Breast epithelium (tissue), 4 donors: ENCODE measurements at places on chromosomes 3 and 15. TPM values are rescaled to one million over a fixed set of nuclear protein-coding genes. Genes with fewer than 3 reads are reported as not detected.

DNA sequence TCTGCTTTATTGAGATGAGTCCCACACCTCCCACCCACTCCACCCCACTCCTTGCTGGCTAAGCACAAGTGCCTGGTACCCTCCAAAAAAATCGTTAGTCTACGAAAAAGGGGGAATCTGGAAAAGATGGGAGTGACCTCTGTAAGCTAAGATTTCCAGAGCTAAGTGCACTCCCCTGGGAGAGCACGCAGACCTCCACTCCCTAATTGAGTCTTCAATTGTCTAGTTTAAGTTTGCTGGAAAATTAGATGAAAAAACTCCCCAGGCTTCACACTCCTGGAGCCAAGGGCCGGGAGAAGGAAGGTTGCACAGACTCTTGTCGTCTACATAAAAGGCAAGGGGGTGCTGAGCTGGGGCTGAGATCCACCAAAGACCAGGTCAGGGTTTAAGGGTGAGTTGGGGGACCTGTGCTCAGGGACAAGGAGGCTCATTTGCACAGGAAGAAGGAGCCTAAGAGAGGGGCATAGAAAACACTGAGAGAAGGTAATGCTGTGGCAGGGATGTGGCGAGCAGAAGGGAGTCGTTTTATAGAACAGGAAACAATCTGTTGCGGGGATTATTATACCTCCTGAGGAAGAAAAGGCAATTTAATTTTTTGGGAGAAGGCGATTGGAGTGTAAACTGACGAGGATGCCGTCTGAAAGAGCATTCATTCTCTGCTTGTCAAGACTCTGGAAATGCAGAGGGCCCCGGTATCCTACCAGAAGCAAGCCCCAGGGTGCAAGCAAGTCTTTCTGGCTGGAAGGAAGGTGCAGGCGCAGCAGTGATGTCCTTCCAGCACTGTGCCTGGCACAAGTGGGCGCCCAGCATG, 126.5 kb upstream of the DLG1 start:
- DNase-seq = no peak

DNA sequence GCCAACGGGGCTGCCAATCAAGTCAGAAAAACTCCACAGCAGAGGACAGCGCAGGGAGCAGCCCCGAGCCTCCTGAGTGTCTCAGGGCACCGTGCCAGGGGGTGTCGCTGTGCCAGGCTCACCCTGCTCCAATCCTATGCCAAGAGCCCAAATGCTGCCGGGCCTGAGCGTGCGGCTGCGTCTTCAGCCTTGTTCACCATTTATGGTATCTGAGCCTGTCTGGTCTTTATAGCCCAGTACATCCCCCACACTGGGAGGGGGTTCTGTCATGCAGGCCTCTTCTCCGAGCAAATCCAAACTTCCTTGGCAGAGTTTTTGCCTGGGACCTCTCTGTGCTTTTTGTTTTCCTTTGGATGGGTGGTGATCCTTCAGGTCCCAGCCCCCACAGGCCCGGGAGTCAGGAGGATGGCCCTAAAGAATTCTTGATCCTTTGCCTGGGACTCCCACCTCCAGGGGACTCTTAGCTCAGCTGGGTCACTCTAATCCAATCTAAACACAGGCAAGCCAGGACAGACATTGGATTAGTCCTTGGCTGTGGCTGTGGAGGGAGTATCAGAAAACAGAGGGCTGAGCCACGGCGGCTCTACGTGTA, 135.1 kb upstream of the HACD2 start:
- peak; percentile 83 for DNase-seq

DNA sequence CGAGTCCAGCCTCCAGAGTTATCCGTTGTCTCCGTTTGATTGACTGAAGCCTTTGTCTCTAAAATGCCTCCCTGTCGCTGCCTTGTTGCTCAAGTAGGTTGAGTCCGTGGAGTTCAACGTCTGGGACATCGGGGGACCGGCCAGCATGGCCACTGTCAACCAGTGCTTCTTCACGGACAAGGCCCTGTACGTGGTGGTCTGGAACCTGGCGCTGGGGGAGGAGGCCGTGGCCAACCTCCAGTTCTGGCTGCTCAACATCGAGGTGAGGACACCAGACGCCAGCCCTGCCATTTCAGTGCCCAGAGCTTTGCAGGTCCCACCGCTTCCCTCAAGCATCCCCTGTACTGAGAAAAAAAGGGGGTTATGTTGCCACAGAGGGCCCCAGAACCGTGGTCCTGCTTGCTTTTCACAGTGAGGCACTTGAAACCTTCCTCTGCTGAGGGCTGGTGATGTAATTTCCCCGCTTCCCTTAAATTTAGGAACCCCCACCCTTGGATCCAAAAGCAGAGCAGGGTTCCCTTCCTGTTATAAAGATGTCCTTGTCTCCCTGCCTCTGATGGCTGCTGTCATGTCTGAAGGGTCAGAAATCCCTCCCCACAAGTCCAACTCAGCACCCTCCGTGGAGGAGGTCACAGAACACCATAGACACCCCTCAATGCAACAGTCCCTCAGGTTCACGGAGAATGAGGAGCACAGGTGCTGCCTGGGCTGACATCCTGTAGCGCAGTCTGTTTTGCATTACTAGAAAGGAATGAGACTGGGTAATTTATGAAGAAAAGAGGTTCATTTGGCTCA, 105.7 kb downstream of the LRRK1 start:
- no peak for DNase-seq

DNA sequence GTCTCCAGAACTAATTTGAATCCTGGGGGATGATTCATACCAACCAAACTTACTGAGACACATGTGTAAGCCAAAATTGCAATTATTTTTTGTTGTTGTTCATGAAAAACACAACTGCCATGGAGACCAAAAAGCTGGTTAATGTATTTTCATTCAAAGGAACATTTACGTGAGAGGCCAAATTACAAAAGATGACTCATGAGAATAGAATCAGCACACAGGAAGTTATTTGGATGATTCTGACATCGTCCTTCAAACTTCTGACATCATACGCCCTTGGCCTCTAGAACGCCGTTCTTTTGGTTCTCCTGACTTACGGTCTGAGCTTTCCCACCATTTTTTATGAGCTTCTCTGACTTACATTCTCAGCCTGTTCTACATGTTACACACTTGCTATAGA, 3.0 kb upstream of the ZNF280D start:
- DNase-seq = no peak

DNA sequence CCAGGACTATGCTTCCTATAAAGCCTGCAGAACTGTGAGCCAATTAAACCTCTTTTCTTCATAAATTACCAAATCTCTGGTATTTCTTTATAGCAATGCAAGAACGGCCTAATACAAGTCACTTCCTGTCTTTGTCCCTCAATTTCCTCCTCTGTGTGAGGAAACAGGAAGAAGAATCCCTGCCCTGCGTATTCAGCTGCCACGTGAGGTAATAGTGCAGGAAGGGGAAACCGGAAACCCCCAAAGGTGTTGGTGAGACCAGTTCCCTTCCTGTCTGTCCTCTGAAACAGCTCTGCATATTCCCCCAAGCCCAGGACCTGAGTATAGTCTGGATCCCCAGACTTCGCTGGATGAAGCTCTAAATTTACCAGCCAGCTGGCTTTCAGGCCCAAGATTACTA, 18.1 kb upstream of the PTPN23 start:
- DNase-seq = no peak

DNA sequence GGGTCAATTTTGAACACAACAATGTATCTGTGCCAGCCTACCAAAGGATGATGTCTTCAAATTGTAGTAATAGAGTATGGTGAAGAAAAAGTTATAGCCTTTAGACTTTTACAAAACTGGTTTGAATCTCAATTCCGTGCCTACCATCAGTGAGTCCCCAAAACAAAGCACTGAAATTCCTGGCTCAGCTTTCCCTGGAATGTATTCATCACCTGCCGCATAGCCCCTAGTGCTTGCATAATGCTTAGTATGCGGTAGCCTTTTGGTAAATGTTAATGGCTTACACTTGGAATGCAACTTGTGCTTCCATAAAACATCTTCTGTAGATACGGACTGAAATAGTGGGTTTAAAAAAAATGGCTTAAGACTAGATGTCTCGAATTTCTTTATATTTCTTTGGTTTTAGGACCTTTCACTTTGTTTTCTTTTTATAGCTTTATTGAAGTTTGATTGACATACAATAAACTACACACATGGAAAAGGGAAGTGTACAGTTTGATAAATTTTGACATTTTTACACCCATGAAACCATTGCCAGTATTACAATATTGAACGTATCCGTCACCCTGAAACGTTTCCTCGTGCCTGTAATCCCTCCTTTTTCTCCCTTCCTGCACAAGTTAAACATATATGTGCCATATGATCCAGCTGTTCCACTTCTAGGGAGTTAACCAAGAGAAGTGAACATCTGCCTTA, 12.1 kb downstream of the SACM1L start:
- DNase-seq = no peak

DNA sequence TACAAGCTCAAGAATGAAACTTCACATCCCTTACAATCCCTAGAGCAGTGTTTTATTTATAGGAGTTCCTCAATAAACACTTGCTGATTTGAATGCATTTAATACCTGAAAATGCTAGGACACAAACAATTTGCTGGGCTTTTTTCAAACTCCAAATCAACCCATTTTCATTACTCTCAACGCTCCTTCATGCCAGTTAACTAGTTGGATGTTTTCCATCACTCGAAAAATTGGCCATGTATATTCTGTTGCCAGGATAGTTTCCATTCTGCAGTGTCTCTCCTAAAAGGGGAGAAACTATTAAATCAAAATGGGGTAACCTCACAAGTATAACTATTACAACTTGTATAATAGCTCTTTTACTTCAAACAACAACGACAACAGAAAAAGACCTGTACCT, 1.2 kb downstream of the GBE1 start:
- DNase-seq = no peak

The CALML4 gene
- total RNA-seq = 7.9 TPM

The NLGN1 gene
- total RNA-seq = 12.3 TPM

The BFSP2 gene
- not detected for total RNA-seq
